Cerebellum (tissue), 4 donors: ENCODE measurements at places on chromosomes 12 and 14. TPM values are rescaled to one million over a fixed set of nuclear protein-coding genes. Genes with fewer than 3 reads are reported as not detected.

CLEC4A gene
- 0.27 TPM for total RNA-seq

PLD4 gene
- 3.9 TPM for total RNA-seq

GALNT9 gene
- 23.1 TPM for total RNA-seq

STXBP6 gene
- 6.3 TPM for total RNA-seq

SDR9C7 gene
- 0.18 TPM for total RNA-seq

GARIN6 gene
- not detected for total RNA-seq

ZNF740 gene
- total RNA-seq, result 24.6 TPM

PKP2 gene
- total RNA-seq, result 4.1 TPM

KLRC3 gene
- 5.7 TPM for total RNA-seq

CS gene
- 102 TPM for total RNA-seq

PLXNC1 gene
- total RNA-seq, result 105 TPM

DBX2 gene
- 0.73 TPM for total RNA-seq

CARMIL3 gene
- 34.0 TPM for total RNA-seq

C14orf132 gene
- 91.6 TPM for total RNA-seq

RTRAF gene
- 56.3 TPM for total RNA-seq

LHX5 gene
- 10.2 TPM for total RNA-seq

TPPP2 gene
- total RNA-seq, result not detected

PRKAB1 gene
- 18.1 TPM for total RNA-seq

REP15 gene
- 0.82 TPM for total RNA-seq

CLEC4C gene
- not detected for total RNA-seq

ACOT6 gene
- total RNA-seq, result not detected

KRT6C gene
- not detected for total RNA-seq

IFI27 gene
- 5.6 TPM for total RNA-seq

KLRG1 gene
- total RNA-seq, result 10.5 TPM

C12orf54 gene
- total RNA-seq, result not detected

MIPOL1 gene
- 31.0 TPM for total RNA-seq

GNG2 gene
- total RNA-seq, result 405 TPM

LIN52 gene
- 17.0 TPM for total RNA-seq
